ENCODE measurements at places on chromosomes 4 and X.

DNA sequence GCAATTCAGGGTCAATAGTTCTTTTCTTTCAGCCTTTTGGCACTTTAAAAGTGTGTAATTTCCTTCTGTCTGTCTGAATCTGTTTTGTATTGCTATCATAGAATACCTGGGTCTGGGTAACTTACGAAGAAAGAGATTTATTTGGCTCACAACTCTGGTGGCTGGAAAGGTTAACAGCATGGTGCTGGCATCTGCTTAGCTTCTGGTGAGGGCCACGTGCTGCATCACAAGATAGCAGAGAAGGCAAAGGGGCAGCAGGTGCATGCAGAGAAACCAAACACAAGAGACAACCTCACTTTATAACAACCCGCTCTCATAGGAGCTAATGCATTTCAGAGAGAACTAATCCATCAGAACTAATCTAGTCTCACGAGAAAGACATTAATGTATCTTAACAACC is 18.8 kb downstream of the RGN start:
- DNase-seq: no peak

DNA sequence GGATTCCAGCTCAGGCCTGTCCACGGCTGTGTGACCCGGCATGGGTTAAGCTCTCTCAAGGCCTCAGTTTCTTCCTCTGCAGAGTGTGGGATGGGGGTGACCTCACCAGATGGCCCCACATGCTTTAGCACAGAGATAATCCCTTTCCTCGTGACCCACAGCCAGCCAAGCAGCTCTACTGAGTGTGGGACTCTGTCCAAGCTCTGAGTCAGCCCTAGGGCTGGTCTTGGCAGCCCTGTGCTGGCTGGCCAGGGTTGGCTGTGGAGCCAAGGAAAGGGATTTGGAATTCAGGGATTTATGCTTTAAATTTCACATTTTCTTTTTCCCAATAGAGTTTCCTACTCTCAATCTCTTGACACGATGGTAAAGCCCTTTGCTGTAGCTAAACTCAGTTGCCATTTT is 19.7 kb upstream of the SPON2 start:
- no peak for DNase-seq

DNA sequence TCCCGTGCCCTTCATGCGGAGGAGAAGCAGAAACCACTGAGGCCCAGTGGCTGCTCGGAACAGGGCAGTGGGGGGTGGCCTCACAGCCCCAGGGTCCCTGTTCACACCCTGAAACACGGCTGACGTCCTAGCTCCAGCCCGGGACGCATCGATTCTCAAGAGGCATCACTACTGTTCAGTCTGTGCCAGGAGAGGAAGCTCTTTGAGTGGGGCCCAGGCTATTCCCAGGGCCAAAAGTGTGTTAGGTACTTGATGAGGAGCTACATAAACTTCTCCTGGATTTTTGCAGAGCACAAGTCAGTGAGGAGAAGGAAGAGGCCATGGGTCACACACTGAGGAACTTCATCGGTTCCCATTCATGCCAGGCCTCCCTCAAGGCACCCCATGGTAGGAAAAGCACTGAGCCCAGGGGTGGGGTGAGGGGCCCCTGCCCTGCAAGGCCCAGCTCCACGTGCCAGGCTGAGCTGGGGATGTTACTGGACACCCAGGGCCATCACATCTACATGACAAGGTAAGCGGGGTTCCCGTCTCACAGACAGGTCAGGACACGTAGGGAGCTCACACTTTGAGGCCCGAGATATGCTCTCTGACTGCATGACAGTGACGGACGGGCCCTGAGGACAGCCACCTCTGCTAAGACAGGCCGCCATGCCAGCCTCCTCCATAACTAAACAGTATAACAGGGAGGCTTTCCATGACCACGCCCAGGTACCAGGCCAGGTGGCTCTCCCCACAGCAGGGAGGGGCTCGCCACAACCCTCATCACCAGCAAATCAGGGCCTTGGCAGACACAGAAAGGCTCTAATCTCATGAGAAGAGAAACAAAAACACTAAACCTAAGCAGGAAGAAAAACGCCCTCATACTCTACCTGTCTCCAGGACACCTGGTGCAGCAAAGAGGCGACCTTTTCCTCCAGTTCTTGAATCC is 12.4 kb downstream of the TNIP2 start:
- DNase-seq: no peak

- no peak for DNase-seq
These were observed 53.4 kb downstream of the AFAP1 start for GRCh38 chr4:7886007-7886973.

GRCh38 chrX:104172121-104172520 is 5.9 kb downstream of the FAM199X start:
- DNase-seq: no peak

GRCh38 chr4:43332052-43332425 is 439.5 kb downstream of the GRXCR1 start:
- no peak for DNase-seq

DNA sequence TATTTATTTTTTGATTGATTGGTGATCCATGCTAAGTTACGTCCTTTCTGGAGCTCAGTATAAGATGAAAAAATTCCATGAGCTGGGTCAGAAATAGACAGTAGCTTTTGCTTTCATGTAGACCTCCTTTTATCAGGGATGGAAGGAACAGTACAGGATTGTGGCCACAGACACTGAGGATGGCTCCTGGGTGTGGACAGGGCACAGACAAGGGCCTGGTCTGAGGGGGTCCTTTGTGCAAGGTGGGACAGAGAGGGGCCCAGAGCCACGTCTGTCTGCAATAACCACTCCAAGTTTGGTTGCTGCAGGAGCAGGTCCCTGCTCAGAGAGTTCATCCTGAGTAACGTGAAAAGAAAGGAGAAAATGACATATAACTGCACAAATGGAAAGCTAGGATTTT is 127.1 kb downstream of the ENPP6 start:
- DNase-seq: no peak

GRCh38 chr4:57013543-57014120 is 34.9 kb downstream of the POLR2B start:
- no peak for DNase-seq

DNA sequence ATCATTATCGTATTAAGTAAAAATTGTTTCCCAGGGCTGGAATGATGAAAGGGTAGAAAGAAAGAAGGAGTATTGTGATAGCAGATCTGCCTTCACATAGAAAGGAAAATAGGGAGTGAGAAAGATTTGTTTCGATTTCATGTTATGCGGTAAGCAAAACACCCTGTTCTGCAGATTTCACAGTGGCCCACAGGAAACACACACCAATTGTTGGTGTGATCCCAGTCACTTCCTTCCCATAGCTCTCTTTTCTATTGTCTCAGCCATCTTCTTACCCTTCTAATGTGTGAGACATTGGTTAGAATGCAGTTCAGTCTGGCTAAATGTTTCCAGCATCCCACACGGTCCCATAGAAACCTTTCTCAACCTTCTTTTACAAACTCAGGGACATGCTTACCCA is 2709.8 kb downstream of the PCDH7 start:
- no peak for DNase-seq

- DNase-seq: no peak
These were observed 35.8 kb upstream of the RASGEF1B start for GRCh38 chr4:81507530-81507929.

- no peak for DNase-seq
These were observed 33.8 kb downstream of the CRLF2 start for GRCh38 chrX:1178580-1179057.

DNA sequence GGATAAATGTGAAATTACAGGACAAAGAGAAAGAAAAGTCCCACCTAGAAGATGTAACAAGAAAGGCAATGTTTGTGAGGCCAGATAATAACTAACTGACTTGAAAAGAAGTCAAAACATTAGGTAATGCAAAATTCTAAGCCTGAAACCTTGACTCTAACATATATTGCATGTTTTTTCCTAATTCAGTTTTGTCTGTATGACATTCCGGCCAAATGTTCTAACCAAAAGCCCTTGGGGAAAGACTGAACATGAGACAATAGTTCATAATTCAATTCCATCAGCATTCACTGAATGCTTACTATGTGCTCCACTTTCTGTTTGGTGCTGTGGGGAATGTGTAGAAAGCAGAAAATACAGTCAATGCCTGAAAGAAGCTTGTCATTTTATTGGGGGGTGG is 84.8 kb upstream of the PLAC1 start:
- no peak for DNase-seq

DNA sequence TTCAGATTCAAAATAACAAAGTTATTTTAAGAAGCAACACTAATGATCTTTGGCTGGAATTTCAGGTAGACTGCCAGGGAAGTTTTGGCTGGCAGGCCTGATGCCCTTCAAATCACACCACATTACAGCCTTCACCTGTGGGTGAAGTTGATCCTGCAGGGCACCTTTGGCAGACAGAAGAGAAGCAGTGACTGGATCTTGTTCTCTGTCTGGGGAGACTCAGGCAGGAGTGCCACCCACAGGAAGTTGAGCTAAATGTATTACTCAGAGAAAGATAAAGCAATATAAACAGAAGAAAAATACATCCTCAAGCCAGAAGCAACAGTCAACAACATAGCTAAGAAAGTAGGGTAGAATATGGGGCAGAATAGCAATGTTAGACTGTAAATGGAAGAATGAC is 12.8 kb upstream of the CFAP299 start:
- no peak for DNase-seq

DNA sequence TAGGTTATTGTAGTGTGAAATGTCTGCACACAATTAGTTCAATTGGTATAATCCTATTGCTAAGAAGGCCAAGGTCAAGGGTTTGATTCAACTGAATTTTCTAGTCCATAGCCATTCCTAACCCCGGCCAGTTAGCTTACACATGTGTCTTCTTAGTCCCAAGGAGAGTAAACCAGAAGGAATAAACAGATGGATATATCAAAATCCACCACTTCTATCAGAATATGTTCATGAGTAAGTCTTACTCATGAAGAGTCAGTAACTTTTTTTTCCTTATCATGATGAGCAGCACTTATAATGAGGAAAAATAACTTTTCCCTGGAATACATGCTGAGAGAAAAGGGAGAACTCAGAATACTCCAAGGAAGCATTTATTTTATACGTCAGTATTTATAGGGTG is 9.5 kb downstream of the HHIP start:
- no peak for DNase-seq

GRCh38 chr4:146342600-146343192 is 128.4 kb downstream of the REELD1 start:
- peak; percentile 58 for DNase-seq

DNA sequence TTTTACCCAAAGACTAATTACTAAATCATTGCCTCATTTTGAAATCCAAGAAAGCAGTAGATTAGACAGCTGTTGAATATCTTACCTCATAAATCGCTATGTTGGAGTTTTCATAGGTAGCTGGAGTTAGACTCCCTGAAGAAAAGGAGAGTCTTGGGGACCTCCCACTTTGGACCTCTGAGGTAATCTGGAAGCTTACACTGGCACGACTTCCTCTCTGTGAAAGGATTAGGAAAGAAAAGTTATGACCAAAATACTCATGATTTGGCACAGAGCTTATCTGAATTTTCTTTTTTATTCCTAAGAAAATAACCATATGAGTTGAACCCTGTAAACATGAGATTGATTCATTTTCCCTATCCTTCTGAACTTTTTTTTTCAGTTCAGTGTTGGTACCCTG is 40.6 kb downstream of the GUCY2F start:
- DNase-seq: no peak

DNA sequence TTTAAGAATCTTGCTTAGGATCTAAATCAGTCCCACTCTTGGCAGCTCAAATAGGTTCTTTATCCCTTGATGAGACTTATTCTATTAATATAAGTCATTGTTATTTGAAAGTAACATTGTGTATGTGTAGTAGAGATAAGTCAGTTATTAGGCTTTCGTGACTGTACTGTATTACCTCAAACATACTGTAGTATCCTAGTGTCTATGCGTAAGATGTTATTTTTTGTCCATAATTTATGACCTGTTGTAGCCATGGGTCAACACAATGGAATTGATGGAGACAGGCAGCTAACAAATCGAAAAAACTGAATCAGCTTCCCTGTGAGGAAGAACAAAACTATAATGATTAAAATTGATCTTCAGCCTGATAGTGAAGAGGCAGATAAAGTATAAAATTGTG is 41.8 kb downstream of the CLCN3 start:
- DNase-seq: no peak

DNA sequence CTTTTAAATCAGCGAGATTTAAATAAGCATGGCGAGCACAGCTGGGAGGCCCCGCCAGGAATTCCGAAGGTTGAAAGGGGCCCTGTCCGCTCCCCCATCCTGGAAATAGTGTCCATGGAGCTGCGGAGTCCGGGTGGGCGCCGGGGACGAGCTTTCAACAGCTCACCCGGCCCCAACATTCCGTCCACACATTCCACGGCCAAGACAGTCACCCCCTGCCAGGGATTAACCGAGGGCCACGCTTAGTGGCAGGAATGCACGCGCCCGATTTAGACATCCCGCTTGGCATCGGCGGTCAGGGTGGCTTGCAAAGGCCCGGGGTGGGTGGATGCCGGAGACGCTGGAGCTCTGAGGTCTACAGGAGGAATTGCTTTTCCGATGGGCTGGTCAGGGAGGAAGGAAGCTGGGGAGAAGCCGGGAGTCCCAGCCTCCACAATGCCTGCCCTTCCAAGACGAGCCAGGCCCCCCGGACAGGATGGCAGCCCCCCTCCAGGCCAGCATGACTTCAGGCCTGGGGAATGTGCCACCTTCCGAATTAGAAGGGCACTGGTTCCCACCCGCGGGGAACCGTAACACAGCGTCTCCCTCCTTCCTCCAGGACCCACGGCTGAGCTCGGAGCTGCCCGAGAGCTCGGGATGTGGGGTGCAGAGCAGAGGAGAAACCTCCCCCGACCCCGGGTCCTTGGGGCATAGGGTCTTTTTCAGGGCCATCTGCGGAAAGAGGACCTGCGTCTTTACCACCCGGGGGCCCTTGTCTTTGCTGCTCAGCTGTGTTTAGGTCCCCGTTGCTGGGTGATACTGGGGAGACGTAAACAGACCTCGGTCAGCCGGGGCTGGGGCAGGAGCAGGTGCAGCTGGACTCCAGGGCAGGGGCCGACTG is 26.9 kb upstream of the PPP2R3B start:
- DNase-seq: no peak

DNA sequence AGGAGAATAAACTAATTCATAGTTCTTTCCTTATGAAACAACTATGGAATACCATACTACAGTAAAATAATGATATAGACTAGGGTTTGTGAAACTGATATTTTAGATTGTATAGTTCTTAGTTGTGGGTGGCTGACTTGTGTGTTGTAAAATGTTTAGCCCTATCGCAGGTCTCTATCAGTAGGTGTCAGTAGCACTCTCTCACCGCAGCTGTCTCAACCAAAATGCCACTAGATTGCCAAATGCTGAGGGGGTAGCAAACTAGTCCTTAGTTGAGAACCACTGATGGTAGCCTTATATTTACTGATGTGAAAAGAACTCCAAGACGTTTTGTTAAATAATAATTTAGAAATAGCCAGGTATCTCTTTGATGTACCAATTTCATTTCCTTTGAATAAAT is 48.1 kb downstream of the RHOXF2B start:
- no peak for DNase-seq

DNA sequence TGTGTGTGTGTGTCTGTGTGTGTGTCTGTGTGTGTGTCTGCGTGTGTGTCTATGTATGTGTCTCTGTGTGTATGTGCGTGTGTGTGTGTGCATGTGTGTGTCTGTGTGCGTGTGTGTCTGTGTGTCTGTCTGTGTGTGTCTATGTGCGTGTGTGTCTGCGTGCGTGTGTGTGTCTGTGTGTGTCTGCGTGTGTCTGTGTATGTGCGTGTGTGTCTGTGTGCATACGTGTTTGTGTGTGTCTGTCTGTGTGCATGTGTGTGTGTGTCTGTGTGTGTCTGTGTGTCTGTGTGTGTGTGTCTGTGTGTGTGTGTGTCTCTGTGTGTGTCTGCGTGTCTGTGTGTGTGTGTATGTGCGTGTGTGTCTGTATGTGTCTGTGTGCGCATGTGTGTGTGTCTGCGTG is 35.6 kb downstream of the SLITRK2 start:
- DNase-seq: no peak

GRCh38 chr4:6217716-6218381 is 17.5 kb upstream of the JAKMIP1 start:
- no peak for DNase-seq

GRCh38 chrX:113384628-113385027 is 544.0 kb upstream of the AMOT start:
- DNase-seq: no peak

Measured in CD4-positive, alpha-beta T cell treated with Interferon alpha-2 for 1 hour (primary cell).